ENCODE measurements at places on chromosomes 2 and 18.

DNA sequence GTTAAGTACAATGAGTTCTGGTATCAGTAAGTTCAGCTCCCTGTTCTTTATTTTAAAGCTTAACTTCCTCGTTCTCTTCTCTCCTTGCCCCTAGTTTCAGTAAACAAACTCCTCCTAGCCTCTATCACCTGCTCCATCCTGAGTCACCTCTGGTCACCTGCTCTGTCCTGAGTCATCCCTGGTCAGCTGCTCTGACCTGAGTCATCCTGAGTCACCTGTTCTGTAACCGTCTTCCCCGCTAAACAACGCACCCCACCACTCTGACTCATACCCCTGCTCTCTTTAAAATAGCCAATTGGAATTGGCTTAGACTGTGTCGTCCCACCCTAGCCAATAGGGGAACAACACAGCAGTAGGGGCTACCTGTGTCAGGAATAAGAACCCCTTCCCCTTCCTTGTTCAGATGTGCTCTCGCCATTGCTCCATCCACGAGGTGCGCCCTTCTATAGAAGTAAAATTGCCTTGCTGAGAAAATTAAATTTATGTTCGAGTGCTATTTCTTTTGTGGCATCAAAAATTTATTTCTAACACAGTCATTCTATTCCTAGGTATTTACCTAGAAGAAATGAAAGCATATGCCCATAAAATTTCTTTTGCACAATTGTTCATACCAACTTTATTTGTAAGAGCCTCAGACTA is 24.9 kb upstream of the RMND5A start:
- DNase-seq, result no peak

- peak; percentile 50 for DNase-seq
Observed at GRCh38 chr2:235217846-235218245, 266.0 kb downstream of the SH3BP4 start.

- peak; percentile 70 for DNase-seq
Observed at GRCh38 chr2:64838817-64839216, 150.4 kb upstream of the SLC1A4 start.

GRCh38 chr2:43246641-43247040 is 20.2 kb upstream of the ZFP36L2 start:
- DNase-seq, result peak; percentile 26

DNA sequence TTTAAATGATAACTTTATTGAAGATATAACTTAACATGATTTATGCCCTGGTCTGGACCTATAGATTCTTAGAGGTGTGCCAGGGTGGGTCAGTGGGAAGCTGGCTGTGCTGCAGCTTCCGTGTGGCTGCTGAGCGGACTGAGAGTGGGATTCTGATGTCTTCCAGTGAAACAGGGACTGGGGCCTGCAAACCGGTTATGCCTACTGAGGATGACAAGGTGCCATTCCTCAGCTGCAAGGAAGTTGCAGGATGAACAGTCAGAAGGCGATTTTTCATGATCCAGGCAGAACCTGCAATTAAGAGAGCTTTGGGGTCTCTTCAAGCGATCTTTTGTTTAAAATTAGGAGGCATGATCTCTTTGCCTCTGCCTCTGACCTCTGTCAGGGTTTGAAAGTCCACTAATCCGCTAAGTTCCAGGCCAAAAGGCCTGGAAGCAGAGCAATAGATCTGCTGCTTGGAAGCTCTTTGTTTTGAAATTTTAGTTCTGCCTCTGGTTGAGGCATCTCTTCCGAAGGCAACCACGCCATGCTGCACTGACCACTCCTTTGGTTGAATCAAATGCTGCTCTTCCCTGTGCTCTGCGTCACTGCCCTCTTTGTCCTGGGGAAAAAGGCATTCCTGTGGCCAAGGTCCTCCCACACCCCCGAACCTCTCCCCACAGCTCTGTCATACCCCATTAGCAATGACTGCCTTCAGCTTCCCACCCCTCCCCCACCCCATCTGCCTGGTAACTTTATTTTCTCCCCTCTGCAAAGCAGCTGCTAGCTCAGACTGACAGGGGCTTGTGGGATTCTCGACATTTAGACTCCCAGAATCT is 2.0 kb downstream of the TMEM169 start:
- DNase-seq, result peak; percentile 53

DNA sequence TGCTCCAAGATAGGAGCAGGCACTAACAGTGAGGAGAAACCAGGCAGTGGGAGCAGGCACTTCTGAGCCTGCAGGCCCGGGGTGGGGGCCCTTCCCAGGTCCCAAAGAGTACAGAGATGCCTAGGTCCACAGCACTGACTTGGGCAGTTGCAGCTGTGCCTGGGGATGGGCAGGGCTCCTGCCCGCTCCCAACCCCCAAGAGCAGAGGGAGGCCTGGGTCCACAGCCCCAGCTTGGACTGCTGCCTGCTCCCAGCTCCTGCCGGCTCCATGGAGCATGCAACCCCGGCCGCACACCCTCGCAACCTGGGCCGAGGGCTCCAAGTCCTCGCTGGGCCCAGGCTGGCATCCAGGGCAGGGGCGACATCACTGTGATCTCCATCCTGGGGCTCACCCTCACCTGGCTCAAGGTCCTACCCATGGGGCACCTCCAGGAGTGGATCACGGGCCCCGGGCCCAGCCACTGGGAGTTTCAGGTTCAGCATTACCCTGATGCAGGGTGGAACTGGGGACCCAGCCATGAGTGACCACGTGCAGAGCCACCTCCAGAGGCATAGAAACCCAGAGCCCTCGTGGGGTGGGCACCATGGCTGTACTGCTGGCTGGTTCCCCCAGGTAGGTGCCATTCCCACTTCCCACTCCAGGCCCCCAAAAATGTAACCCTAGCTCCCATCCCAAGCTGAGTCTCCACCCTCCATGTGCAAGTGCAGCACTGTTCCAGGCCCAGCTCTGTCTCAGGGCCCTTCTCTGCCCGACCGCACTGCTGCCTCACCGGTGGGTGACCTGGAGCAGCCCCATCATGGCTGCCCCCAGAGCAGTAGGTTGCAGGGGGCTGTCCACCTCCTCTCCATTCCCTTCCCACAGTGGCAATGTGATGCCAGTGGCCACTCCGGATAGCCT is 325.6 kb downstream of the NR4A2 start:
- DNase-seq, result no peak

DNA sequence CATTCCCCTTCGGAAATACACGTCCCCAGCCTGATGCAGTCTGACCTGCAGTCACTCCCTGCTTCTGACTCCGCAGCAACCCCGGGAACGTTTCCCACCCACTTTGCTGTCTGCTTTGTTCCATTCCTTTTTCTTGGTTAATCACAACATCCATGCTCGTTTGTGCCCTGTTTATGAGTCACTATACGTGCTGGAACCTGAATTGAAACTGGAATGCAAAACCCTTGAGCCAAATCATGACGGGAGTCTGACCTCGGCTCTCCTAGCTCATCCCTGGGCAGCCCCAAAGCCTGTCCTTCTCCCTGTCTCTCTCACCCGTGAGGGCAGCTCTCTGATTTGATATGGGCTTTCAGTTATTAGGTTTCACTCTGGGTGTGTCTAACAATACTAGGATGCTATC is 57.1 kb upstream of the RNF152 start:
- DNase-seq, result peak; percentile 55

- DNase-seq, result no peak
Observed at GRCh38 chr2:39852831-39853230, 73.8 kb upstream of the THUMPD2 start.

DNA sequence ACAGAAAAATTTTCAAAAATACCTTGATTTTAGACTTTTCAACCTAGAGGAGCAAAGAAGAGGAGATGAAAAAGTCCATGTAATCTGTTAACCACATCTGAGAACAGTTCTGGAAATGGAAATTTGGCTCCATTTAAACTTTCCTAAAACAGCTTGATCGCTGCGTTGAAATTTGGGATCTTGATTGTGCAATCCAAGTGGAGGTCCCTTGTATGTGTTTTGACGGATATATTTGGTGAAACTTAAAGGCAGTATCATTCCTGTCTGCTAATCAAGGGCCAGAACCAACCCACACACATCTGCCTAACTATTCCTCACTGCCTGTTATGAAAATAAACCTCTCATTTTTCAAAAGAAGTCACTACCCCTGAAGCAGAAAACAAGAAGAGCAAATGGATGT is 46.6 kb downstream of the SPATS2L start:
- DNase-seq, result peak; percentile 43

DNA sequence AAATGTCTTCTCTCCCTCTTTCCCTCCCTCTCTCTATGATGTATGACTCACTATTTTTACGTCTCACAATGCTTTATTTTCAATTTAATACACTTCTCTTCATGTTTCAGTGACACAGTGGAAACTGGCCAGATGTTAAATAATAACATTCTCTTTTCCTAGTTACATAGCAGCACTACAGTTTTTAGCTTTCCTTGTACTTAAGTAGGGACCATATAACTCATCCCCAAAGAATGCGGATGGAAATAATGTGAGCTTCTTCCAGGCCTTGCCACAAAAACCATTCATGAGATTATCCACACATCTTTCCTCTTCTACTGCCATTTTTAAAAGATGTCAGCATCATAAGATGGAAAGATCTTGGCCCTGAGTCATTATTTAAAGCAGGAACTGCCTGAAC is 789.4 kb downstream of the LRP1B start:
- DNase-seq, result peak; percentile 94

GRCh38 chr2:62662131-62662530 is 43.4 kb upstream of the EHBP1 start:
- DNase-seq, result no peak
